ENCODE measurements at places on chromosomes 2 and 18. TPM values are rescaled to one million over a fixed set of nuclear protein-coding genes. Genes with fewer than 3 reads are reported as not detected.

DNA sequence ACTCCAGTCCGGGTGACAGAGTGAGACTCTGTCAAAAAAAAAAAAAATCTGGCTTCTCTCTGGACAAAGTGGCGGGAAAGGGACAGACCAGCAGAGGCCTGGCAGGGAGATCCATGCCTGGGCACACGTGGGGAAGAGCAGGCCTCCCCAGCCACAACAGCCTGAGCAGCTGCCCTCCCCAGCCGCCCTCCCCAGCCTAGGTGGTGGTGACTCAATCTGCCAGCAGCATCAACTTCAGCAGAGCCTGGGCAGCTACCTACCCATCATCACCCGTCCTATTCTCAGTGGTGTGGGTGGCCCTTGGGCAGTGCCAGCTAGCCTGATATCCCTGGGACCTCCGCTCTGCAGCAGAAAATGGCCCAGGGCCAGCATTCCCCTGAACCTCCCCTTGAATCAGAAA, 612.4 kb downstream of the FBXO15 start:
- no peaks in the 10 kb centered on the region for H3K27me3 ChIP-seq
- H3K36me3 ChIP-seq: no peaks in the 10 kb centered on the region
- no peak overlapping the region for H3K4me3 ChIP-seq
- no peaks in the 10 kb centered on the region for H3K4me1 ChIP-seq
- H3K27ac ChIP-seq: no peak overlapping the region

- no peaks in the 10 kb centered on the region for H3K36me3 ChIP-seq
- H3K27ac ChIP-seq: no peak overlapping the region
- no peaks in the 10 kb centered on the region for H3K27me3 ChIP-seq
- peaks cover 16% of the 10 kb centered on the region for H3K4me1 ChIP-seq
These were observed 154.9 kb downstream of the TCF4 start for GRCh38 chr18:55433140-55433539.

DNA sequence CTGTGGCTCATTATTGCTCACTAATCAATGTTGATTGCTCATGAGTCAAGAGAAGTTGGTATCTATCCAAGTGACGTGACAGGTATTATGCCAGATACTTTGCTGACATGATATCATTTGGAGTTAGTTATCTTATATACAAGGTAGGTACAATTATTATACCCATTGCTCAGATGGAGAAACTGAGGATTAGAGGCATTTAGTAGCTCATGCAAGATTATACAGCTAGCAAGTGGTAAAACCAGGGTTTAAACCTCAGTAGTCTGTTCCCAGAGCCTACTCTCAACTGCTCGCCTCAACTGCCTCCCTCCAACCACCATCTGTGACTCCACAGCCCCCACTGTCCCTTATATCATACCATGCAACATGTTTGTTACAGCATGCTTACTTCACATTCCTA, 6.1 kb downstream of the FIGLA start:
- no peak overlapping the region for H3K4me3 ChIP-seq
- DNase-seq: no peak
- H3K27ac ChIP-seq: no peak overlapping the region
- peaks cover 15% of the 10 kb centered on the region for H3K4me1 ChIP-seq

GRCh38 chr18:33210575-33211189, 229.8 kb downstream of the CCDC178 start:
- DNase-seq: peak; percentile 57
- no peaks in the 10 kb centered on the region for H3K27me3 ChIP-seq
- no peak overlapping the region for H3K4me3 ChIP-seq
- H3K4me1 ChIP-seq: no peaks in the 10 kb centered on the region
- no peaks in the 10 kb centered on the region for H3K36me3 ChIP-seq
- no peak overlapping the region for H3K27ac ChIP-seq

GRCh38 chr2:151947813-151948165, 119.6 kb upstream of the ARL5A start:
- H3K36me3 ChIP-seq: no peaks in the 10 kb centered on the region
- no peak overlapping the region for H3K27ac ChIP-seq

DNA sequence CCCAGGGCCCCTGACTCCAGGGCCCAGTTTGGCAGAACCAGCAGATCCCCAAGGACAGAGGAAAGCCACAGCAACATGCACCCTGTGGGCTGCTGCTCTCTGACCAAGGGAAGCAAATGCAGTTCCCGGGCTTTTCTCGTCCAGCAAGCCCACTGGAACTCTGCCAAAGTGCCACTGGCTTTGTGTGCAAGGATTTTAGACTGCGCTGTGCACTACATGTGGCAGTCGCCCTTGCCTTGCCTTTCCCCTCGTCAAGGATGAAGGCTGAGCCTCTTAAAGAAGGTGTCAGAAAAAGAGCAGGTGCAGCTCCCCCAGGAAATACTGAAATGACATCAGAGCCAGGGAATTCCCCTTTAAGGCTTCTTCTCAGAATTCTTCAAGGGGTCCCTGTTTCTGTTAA, 199.2 kb downstream of the TFCP2L1 start:
- no peak for DNase-seq
- no peak overlapping the region for H3K27ac ChIP-seq
- no peaks in the 10 kb centered on the region for H3K36me3 ChIP-seq
- no peaks in the 10 kb centered on the region for H3K4me1 ChIP-seq

GRCh38 chr18:8626414-8627106, 17.3 kb downstream of the RAB12 start:
- DNase-seq: no peak
- H3K27me3 ChIP-seq: no peaks in the 10 kb centered on the region
- H3K4me1 ChIP-seq: peaks cover 13% of the 10 kb centered on the region
- H3K36me3 ChIP-seq: peaks cover 6% of the 10 kb centered on the region

DNA sequence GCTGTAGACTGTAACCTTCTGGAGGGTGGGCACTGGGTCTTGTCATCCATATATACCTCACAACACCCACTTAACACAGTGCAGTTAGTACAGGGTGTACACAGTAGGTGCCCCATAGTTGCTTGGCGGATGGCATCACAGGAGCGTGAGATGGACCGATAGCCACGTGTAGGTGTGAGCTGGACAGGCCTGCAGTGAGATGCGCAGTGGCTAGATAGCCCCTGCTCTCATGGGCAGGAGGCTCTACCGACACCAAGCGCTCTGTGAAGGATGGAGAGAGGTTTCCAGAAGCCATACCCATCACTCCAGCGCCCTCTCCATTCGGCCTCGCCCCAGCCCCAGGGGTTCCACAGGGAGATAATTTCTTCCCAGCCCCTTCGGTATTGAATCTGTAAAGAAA, 49.5 kb downstream of the CAPN13 start:
- 0 out of 2 replicates have a peak, but pooled peaks cover 4% of the 10 kb centered on the region for H3K4me1 ChIP-seq
- no peak overlapping the region for H3K27ac ChIP-seq
- no peaks in the 10 kb centered on the region for H3K36me3 ChIP-seq
- DNase-seq: no peak
- peaks cover 5% of the 10 kb centered on the region for H3K27me3 ChIP-seq

The INPP5D gene
- total RNA-seq: not detected

DNA sequence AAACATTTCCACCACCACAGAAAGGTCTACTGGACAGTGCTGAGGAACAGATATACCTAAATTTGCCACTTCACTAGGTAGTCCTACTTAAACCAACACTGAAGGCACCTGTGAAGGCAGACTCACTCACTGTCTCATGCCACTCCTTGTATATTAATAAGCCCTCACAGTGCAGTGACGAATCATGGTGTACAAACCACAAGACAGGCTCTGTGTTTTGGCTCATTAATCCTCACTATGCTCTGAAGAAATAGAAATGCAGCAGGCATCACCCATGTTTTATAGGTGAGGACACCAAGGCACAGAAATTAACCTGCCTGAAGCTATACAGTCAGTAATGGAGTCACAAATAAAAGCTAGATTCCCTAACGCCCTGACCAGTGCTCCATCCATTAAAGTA, 44.3 kb downstream of the BARD1 start:
- no peak for DNase-seq
- no peak overlapping the region for H3K27ac ChIP-seq
- no peaks in the 10 kb centered on the region for H3K27me3 ChIP-seq
- no peaks in the 10 kb centered on the region for H3K4me1 ChIP-seq
- H3K4me3 ChIP-seq: no peak overlapping the region

The SCN3A gene
- 0.11 TPM for total RNA-seq
